ENCODE measurements at places on chromosomes 1 and 21.

DNA sequence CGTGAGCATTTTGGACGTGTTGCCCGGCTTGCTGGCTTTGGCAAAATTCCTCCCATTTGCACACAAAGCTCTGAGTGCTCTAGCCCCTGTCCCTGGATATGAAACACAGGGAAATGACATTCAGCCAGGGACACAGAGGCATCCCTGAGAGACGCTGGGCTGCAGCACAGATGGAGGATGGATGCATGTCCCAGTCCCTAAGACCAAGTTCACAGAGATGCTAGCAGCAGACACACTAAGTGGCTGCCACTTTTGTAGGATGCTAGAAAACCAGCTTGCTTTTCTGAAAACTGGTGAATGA, 12.5 kb downstream of the ACTRT2 start:
- no peak for DNase-seq

- DNase-seq = no peak
These were observed 29.6 kb downstream of the SIM2 start for GRCh38 chr21:36728371-36729111.

GRCh38 chr1:208737161-208737560, 493.0 kb upstream of the PLXNA2 start:
- no peak for DNase-seq

GRCh38 chr1:84581648-84582047, 7.4 kb upstream of the CTBS start:
- DNase-seq = no peak

- no peak for DNase-seq
These were observed 5.1 kb upstream of the GBP5 start for GRCh38 chr1:89277725-89278124.

GRCh38 chr1:95671098-95671497, 437.1 kb downstream of the RWDD3 start:
- DNase-seq = no peak

DNA sequence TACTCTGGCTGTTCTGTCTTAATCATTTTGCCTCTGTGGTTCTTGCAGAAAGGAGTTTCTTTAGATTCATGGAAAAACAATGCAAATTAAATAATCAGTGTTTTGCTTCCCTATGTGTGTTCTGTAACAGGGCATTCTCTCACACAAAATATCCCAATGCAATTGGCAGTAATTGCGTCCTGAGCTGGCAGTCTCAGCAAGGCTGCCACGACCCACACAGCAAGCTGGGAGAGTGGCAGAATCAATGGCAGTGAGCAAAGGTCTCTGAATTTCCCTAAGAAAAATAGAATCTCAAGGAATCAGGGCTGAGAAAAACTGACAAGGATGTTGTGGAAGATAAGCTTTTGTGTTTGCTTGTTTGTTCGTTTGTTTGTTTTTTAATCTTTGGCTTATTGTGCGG, 198.1 kb upstream of the ST6GALNAC5 start:
- DNase-seq = no peak

DNA sequence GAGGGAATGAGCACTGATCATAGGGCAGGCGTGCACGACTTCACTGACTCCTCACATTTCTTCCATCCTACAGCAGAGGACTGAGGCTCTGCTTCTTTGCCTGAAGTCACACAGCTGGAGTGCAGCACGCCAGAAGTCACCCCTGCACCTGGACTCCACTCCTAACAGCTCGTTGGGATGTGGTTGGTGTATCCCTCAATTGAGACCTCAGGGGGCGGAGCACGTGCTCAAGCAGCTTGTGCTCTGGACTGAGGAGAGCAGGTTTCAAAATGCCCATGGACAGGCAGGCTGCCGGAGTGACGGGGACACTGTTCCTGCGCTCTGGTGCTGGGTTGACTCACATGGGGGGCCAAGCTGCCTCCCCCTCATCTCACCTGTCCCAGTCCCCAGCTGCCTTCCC, 13.9 kb downstream of the CHIT1 start:
- DNase-seq = no peak

GRCh38 chr21:35467566-35467965, 418.5 kb upstream of the RUNX1 start:
- no peak for DNase-seq

DNA sequence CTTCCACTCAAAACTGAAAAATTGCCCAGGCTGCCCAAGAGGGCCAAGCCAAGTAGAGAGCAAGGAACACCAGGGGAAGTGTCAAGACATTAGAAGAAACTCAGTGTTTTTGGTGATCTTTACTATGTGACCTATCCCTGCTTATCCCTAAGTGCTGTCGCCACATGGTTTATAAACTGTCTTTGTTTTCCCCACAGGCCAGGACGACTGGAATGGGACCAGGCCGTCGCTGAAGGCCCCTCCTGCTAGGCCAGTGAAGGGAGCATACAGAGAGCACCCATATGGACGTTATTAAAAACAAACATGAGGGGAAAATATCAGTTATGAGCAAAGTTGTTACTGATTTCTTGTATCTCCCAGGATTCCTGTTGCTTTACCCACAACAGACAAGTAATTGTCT, 28.7 kb downstream of the KHDRBS1 start:
- no peak for DNase-seq

DNA sequence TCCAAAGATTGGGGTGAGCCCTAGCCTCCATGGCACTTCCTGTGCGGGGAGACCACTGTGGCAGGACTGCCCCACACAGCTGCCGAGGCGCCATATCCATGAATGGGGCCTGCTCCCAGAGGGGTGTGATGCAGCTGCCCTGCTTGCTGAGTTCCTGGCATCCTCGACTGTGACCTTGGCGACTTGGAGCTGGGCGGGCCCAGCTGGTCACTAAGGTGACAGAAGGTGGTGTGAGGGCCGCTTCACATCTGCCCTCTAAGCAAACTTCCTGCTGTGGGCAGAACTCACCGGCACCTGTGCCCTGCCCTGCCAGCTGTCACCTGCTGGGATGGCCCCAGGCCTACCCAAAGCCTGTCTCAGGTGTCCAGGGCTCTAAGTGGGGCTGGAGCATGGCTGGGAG, 9.0 kb downstream of the TMEM61 start:
- no peak for DNase-seq

DNA sequence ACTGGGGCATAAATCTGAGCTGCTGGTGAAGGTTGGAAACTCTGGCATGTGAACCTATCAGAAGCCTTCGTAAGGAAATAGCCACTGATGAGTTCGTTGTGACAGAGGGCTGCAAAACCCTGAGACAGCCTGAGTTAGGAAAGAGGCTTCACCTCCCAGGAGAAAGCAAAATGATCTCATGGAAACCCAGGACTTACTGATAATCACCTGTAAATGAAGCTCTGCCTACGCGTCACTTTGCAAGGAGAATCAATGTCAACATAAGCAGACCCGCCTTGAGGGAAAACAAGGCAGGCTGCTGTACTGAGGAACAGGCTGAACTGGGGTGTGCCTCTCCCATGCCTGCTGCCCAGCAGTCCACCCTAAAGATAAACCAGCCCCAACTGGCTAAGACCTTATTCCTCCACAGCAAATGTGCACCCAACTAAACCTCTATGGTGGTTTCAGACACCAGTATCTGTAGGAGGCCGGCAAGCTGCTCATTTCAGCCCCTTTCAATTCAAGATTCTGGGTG, 46.8 kb upstream of the SLC44A3 start:
- DNase-seq = no peak

GRCh38 chr1:52919723-52920483, 1.6 kb downstream of the ECHDC2 start:
- no peak for DNase-seq

GRCh38 chr1:225834417-225835329, 24.7 kb downstream of the EPHX1 start:
- DNase-seq = no peak

DNA sequence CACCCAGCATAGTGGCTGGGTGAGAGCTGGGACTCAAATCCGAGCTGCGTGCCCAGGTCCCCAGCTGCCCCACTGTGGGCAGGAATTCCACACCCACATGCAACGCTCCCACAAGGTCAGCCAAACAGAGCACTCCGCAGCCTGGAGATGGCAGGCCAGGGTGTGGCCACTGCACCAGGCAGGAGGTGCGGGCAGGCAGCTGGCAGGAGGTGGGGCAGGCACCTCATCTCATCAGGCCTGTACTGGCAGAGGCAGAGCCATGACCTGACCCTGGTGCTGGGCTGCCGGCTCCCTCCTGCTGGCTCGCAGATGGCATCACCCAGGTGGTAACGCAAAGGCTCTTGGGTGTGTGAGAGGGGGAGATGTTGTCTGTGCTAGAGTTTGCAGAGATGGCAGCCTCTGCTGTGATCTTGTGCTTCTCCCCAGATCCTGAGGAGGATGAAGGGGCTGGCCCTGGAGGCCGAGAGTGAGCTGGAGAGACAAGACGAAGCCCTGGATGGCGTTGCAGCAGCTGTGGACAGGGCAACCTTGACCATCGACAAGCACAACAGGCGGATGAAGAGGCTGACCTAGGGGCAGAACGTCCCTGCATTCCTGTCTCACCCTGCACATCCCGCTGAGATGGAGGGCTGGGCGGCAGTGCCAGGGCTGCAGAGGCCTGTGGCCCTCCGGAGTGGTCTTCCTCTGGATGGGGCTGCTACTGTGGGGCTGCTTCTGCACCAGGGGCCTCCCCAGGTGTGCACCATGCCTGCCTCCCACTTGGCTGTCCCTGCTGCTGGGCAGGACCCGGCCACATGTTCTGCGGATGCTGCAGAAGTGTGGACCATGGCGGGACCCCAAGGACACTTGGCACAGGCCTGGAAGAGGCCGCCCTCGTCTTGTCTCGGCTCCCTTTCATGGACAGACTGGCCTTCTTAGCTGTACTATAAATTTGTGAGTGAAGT, 35.1 kb upstream of the PRSS38 start:
- no peak for DNase-seq
